Fibroblast of skin of scalp (primary cell): ENCODE measurements at places on chromosomes 2 and 18.

- peak; percentile 76 for DNase-seq
Measured at GRCh38 chr2:100057901-100058261, 84.5 kb downstream of the AFF3 start.

- peak; percentile 13 for DNase-seq
Measured at GRCh38 chr2:102520009-102520408, 47.0 kb downstream of the SLC9A4 start.

DNA sequence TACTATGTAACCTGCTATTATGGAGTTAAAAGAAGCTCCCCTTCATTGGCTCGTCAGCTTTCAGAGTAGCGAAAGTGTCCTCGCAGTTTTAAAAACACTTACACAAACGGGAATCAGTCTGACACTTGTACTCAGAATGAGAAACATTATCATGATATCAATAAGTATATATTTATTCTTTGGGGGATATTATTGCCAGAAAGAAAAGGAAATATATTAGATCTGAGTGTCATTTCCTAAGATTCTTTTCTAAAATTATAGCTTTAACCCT, 584.5 kb downstream of the ZEB2 start:
- DNase-seq: no peak

DNA sequence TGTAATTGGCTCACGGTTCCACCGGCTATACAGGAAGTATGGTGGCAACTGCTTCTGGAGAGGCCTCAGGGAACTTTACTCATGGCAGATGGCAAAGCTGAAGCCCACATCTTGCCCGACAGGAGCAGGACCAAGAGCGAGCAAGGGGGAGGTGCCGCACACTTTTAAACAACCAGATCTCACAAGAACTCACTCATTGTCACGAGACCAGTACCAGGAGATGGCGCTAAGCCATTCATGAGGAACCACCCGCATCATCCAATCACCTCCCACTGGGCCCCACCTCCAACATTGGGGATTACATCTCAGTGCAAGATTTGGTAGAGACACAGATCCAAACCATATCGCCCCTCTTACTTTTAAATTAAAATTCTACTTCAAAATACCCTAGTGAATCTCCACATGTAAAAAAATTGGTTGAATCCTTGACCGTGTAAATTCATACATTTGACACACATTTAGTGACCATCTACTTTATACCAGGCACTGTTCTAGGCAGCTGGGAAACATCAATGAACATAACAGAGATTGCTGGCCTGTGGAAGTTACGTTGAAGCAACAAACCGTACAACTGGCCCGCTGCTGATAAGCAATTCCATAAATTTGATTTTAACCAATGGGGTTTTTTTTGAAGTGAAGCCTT, 87.6 kb downstream of the ALPK2 start:
- DNase-seq: peak; percentile 37

DNA sequence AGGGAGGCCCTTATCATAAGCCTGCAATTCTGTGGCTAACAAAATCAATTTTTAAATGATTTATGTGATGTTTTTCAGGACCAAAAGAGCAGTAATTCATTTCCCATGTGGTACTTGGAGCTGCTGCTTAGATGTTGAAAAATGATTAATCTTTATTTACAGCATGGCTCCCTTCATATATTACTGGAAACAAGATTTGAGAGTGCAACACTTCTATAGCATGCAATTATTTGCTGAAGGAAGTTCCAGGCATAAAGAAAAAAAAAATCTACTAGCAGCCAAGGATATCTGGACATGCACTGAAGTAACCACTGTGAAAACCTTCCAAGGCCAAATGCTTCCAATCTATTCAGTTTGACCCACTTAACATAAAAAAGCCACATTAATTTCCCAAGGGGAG, 186.3 kb downstream of the SLC8A1 start:
- DNase-seq: no peak

DNA sequence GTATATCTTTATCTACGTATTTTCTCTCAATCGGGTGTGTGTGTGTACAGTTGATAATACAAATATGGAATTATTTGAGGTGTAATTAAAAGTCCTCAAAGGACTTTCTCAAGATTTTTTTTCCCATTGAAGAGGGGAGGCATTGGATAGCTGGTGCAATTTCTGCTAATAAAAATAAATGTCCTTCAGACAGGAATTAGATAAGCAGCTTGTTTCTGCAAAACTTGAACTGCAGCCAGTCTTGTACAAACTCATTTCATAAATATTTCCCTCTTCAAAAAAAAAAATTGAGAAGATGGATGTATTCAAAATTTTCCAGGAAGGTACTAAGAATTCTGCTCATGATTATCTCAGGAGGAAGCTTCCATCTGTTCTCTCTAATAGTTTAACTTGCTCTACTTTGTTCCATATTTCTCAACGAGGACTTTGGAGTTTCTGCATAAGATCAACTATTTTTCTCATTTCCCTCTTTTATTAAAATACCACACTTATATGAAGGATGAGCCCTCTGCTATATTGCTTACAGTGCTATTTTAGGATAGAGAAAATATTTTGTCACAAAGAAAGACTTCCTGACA, 33.0 kb upstream of the GLS start:
- peak; percentile 81 for DNase-seq

GRCh38 chr2:175205523-175205922, 24.0 kb upstream of the ATP5MC3 start:
- DNase-seq: peak; percentile 6

GRCh38 chr2:159004849-159005248, 36.4 kb downstream of the TANC1 start:
- DNase-seq: no peak

GRCh38 chr18:42689310-42689709, 426.2 kb downstream of the RIT2 start:
- DNase-seq: no peak

DNA sequence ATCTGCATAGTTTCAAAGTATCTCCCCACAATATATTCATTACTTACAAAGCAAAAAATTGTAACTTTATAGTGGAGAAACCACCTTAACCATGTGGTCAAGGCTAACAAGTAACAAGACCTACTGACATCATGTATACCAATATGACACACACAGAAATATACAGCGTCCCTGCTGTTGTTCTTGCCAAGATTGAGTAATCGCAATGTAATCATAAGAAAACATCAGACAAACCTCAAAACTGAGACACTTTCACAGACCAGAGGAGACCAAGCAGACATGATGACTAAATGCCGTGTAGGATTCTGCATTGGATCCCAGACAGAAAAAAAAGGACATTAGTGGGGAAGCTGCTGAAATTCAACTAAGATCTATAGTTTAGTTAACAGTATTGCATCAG, 123.0 kb downstream of the ACAA2 start:
- peak; percentile 96 for DNase-seq

DNA sequence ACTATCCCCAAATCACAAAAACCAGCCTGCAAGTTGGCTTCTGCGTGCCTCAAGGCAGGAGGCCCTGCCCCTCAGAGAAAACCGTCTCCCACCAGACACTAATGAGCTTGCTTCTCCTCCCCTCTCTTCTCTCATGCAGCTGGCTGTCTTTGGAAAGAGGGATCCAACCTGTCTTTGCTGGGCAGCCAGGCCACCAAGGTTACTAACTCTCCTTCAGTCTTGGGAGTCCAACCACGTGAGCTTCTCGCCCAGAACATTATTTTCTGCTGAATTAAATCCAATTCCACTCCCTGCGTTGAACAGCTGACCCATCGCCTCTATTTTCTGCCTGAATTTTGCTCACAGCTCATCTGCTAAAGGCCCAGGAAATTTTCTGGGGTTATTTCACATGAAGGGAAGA, 291.3 kb upstream of the NCKAP5 start:
- no peak for DNase-seq

DNA sequence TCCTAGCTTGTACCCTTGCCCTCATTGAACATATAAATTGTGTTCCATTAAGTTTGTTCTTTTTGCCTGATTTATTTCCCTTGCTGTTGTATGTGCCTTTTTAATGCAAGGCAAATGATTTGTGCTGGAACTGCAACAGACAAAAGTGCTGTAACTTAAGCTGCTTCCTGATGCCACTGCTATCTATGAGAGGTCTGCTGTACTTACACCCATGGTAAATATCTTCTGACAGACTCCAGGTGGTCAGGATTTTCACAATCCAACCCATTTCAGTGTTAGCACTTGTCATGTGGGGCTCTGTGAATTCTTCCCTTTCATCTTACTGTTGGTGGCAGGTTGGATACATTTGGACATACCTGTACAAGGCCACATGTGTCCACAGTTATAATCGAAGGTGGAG, 63.5 kb downstream of the ARHGAP15 start:
- no peak for DNase-seq

DNA sequence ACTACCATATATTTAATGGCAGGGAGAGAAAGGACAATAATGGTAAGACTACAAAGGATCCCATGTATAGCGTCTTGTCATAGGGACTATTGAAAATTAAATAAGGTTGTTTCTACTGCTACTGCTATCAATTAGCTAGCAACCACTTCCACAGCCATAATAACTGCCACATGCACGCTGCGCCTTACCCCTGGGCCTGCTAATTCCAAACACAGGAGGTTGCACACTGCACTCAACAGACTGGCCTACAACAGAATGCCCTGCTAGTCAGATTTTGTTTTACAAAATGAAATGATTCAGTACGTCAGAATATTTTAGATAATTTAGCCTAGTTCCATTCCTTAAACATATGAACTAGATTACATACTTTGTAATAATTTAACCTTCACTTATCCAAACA, 121.0 kb upstream of the SMAD7 start:
- peak; percentile 57 for DNase-seq

GRCh38 chr2:105391058-105391627, 7.7 kb downstream of the FHL2 start:
- DNase-seq: peak; percentile 71

DNA sequence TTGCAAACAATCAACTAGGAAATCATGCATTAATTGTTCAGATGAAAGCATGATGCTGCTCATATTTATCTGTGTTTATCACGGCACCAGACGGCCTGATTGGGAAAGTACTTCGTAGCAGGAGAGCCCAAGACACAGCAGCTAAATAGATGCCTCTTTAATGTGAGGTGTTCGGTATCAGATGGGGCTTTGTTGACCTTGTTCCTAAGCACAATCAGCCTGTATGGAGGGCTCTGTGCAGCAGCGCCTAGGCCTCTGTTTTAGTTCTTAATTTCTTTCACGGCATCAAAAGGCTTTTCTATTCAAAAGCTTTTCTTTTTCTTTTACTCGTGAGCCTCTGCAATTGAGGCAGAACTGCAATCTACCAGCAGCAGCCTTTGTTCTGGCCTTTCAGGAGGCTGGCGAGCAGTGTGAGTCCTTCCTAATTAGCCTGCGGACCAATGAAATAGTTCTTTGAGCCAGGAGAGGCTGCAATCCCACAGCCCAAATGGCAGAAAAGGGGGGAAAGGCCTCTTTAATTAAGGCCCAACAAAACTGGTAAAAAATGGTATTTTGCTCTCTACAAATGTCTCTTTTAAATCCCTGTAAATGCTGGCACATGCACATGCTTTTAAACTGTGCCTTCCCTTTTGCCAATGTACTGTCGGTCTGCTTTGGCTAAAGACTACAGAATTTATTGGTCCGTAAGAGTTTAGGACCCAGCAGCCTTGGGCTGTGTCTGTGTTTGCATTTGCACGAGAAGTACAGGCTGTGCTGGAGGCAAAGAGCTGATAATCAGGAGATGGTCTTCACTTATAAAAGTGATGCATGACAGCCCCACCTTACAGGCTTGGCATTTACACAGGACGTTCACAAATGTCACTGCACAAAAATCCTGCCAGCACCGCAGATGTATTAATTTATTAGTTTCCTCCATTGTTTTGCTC, 159.6 kb downstream of the RND3 start:
- no peak for DNase-seq

- DNase-seq: peak; percentile 84
Measured at GRCh38 chr2:205675861-205676516, 6.3 kb upstream of the NRP2 start.

GRCh38 chr2:54092940-54093339, 22.5 kb upstream of the ACYP2 start:
- DNase-seq: no peak

GRCh38 chr2:101076581-101076980, 74.5 kb downstream of the RPL31 start:
- DNase-seq: no peak

GRCh38 chr2:70124983-70125480, 37.8 kb downstream of the PCBP1 start:
- peak; percentile 58 for DNase-seq

GRCh38 chr2:162114271-162114670, 37.8 kb downstream of the GCG start:
- no peak for DNase-seq

DNA sequence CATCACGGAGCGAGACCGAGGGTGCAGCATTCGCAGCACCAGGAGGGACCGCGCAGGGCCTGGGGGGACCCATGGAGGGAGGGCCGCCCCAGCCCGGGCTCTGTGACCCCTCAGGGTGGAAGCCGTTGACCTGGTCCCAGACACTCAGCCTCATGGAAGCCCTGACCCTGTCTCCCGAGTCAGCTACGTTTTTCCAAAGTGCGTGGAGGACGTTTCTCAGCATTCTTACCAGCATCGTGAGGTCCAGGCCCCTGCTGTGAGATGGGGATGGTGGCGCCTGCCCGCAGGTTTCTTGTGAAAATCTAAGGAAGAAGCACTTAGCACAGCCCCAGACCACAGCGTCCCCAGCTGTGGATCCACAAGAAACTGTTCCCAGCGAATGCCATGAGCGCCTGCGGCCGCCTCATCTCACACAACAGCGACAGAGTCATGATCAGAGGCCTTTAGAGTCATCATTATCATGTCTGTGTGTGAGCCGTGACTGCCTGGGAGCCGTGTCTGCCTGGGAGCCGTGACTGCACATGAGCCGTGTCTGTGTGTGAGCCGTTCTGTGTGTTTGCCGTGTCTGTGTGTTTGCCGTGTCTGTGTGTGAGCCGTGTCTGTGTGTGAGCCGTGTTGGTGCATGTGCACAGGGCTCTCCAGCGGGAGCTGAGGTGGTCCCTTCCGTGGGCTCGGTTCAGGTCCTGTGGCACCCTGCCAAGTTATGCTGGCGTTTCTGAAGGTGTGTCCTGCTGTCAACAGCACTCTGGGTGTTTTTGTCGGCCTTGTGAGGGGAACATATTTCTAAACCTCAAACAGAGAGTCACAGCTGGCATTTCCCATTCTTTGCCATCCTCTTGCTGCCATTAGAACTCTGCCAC, 49.2 kb upstream of the KCNG2 start:
- no peak for DNase-seq

GRCh38 chr2:159846564-159846963, 48.6 kb upstream of the CD302 start:
- DNase-seq: no peak
